ENCODE measurements at places on chromosomes 11 and 22.

GRCh38 chr11:77602381-77603088 lies 12.8 kb downstream of the AQP11 start:
- no peak for DNase-seq
- H3K36me3 ChIP-seq: peaks cover 13% of the 10 kb centered on the region
- no peak overlapping the region for H3K27ac ChIP-seq
- no peaks in the 10 kb centered on the region for H3K4me1 ChIP-seq

GRCh38 chr11:132026746-132027145 lies 656.3 kb downstream of the NTM start:
- no peaks in the 10 kb centered on the region for H3K4me1 ChIP-seq
- no peak overlapping the region for H3K27ac ChIP-seq
- no peak for DNase-seq
- no peaks in the 10 kb centered on the region for H3K27me3 ChIP-seq

- peak overlapping the region; percentile 7 for H3K27ac ChIP-seq
- no peaks in the 10 kb centered on the region for H3K27me3 ChIP-seq
- H3K4me1 ChIP-seq: peaks cover 27% of the 10 kb centered on the region
- no peak for DNase-seq
- H3K4me3 ChIP-seq: no peak overlapping the region
- H3K36me3 ChIP-seq: no peaks in the 10 kb centered on the region
These were observed 4.6 kb downstream of the TMEM9B start for GRCh38 chr11:8959546-8960166.

GRCh38 chr11:76791861-76792260 lies 8.7 kb downstream of the TSKU start:
- H3K4me1 ChIP-seq: peaks cover 100% of the 10 kb centered on the region
- no peaks in the 10 kb centered on the region for H3K36me3 ChIP-seq

GRCh38 chr22:30423301-30423958 lies 2.1 kb upstream of the MTFP1 start:
- H3K4me1 ChIP-seq: peaks cover 42% of the 10 kb centered on the region
- peak overlapping the region; percentile 56 for H3K4me3 ChIP-seq
- H3K27me3 ChIP-seq: no peaks in the 10 kb centered on the region
- DNase-seq: peak; percentile 93
- H3K27ac ChIP-seq: peak overlapping the region; percentile 94
- H3K36me3 ChIP-seq: no peaks in the 10 kb centered on the region

GRCh38 chr11:22702031-22702430 lies 35.6 kb downstream of the GAS2 start:
- H3K4me3 ChIP-seq: no peak overlapping the region
- H3K27me3 ChIP-seq: no peaks in the 10 kb centered on the region
- no peak for DNase-seq

DNA sequence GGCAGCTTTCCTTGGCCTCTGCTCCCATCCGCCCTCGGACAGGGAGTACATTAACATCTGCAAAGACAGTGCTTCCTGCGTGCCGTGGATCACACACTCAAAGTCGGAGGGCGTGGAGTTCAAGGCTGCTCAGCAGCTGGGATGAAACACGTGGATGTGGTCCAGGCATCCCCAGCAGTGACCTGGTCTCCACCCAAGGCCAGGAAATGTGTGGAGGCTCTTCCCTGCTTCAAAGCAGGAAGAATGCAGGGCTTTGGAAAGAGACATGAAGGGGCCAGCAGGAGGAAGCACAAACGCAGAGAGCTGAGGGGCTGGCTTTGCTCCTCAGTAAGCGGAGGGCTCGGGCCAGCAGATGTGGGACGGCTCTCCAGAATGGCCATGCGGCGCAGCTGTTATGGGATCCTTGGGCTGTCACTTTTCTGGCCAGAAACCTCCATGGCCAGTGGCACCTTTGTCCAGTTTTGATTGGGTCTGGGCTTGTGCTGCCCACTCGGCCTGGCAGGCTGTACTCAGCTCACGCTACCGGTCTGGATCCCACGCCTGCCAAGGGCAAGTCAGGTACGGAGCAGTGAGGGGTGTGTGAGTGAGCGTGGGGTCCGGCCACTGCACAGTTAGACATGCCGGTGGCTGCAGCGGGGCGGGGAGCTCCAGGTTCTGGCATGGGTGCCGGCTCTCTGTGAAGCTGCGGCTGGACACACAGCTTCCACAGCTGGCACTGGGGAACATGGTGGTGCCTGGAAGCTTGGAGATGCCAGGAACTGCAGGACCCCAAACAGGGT lies 438.0 kb downstream of the TBC1D22A start:
- DNase-seq: peak; percentile 83
- no peaks in the 10 kb centered on the region for H3K4me1 ChIP-seq
- H3K36me3 ChIP-seq: no peaks in the 10 kb centered on the region
- no peak overlapping the region for H3K4me3 ChIP-seq

DNA sequence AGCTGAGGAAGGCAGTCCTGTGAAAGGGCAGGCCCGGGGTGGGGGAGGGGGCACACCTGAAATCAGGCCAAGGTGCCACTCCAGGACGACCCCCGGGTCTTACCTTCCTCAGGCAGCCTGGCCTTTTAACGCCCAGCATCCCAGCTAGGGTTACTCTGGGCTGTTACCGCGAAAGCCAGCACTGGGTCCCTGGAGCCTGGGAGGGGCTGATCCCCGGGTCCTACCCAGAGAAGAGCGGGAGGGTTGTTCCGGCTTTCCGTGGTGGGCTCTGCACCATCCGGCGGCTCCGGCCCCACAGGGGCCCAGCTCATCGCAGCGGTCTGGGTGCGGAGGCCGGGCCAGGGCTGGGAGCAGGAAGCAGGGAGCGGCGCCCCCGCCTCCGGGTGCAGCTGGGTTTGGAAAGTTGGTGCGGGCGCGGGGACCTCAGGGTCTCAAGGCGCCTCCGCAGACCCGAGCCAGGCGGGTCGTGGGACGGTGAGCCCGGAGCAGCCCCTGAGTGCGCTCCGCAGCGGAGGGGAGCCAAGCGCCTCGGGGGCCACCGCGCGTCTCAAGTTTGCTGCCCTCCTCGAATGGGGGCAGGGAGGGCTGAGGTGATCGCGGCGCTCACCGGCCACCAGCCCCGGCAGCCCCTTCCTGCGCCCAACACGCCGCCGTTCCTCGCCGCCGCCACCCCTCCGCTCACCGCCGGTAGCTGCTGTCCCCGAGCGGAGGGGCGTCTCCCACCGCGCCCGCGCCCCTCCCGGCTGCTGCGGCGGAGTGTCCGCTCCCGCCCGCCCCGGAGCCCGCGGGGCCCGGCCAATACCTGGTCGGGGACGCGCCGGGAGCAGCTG lies 831 bp downstream of the CHST1 start:
- no peak for DNase-seq
- H3K27me3 ChIP-seq: no peaks in the 10 kb centered on the region
- H3K4me3 ChIP-seq: peak overlapping the region; percentile 60
- H3K27ac ChIP-seq: peak overlapping the region; percentile 64
- peaks cover 25% of the 10 kb centered on the region for H3K4me1 ChIP-seq
- H3K36me3 ChIP-seq: no peaks in the 10 kb centered on the region

DNA sequence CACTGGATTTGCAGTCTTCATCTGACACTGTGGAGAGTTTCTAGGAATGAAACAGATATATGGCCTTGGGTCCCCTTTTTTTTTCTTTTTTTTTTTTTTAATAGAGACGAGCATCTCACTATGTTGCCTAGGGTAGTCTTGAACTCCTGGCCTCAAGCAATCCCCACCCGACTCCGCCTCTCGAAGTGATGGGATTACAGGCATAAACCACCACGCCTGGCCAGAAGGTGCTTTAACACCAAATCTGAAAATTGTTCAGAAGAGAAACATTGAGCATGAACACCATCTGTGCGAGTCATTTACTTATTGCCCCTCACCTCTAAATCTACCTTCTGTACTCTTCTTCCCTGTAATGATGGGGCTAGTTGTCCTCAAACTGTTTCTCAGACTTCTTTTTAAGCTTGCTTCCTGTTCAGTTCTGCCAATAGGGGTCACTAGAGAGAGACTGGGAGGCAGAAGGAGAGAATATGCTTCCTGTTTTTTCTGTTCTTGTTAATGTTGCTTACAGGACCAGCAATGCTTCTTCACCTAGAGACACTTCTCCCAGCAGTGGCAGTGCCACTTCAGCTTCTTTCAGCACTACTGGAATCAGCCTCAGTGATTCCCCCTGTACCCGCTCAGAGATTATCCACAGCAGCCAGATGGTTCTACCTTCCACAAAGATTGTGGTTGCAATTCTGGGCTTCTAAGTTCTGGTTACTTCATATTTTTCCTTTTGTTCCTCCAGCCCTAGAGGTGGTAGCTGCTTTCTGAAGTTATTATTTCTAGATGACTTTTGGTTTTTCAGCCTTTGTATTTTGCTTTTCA lies 20.8 kb upstream of the ZBED5 start:
- no peak for DNase-seq
- no peaks in the 10 kb centered on the region for H3K36me3 ChIP-seq
- no peaks in the 10 kb centered on the region for H3K27me3 ChIP-seq
- peaks cover 5% of the 10 kb centered on the region for H3K4me1 ChIP-seq
- no peak overlapping the region for H3K27ac ChIP-seq

GRCh38 chr11:46845440-46845739 lies 690 bp downstream of the CKAP5 start:
- no peak for DNase-seq
- H3K27me3 ChIP-seq: no peaks in the 10 kb centered on the region
- peak overlapping the region; percentile 37 for H3K27ac ChIP-seq
- peaks cover 18% of the 10 kb centered on the region for H3K4me1 ChIP-seq

GRCh38 chr11:34214961-34215805 lies 109.8 kb downstream of the NAT10 start:
- no peak for DNase-seq
- peaks cover 7% of the 10 kb centered on the region for H3K4me1 ChIP-seq
- H3K4me3 ChIP-seq: no peak overlapping the region
- no peaks in the 10 kb centered on the region for H3K36me3 ChIP-seq
- no peak overlapping the region for H3K27ac ChIP-seq
- H3K27me3 ChIP-seq: no peaks in the 10 kb centered on the region

- no peak overlapping the region for H3K27ac ChIP-seq
- H3K27me3 ChIP-seq: no peaks in the 10 kb centered on the region
- H3K4me3 ChIP-seq: no peak overlapping the region
- no peaks in the 10 kb centered on the region for H3K4me1 ChIP-seq
These were observed 193.0 kb downstream of the MSANTD4 start for GRCh38 chr11:105829084-105829483.

DNA sequence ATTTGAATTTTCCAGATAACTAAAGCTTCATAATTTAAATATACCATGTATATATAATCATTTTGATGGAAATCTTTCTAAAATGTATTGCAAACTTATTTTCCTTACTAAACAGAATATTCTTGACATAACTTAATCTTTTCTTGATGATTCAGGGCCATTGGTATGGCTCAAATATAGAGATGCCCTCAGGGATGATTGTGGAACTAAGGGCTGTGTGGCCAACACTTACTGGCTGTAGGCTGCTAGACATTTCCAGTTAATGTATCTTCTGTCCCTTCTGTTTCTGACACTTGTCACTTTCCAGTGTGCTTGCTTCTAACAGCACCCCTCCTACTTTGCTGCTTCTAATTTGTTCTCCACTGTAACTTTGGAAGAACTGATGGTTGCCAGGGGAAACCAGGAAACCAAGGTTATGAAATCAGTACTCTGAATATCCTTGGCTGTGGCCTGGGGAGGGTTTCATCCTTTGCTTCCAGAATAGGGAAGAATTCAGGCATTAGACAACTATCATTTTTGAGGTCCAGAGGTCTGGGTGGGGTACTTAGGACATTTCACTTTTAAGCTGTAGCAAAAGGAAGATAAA lies 697.2 kb downstream of the ETS1 start:
- no peaks in the 10 kb centered on the region for H3K27me3 ChIP-seq
- no peak for DNase-seq
- H3K27ac ChIP-seq: no peak overlapping the region
- H3K4me3 ChIP-seq: no peak overlapping the region

GRCh38 chr11:21615955-21616371 lies 576.9 kb upstream of the ANO5 start:
- no peaks in the 10 kb centered on the region for H3K4me1 ChIP-seq
- H3K4me3 ChIP-seq: no peak overlapping the region
- no peak overlapping the region for H3K27ac ChIP-seq
- H3K36me3 ChIP-seq: no peaks in the 10 kb centered on the region
- H3K27me3 ChIP-seq: no peaks in the 10 kb centered on the region
- DNase-seq: no peak

DNA sequence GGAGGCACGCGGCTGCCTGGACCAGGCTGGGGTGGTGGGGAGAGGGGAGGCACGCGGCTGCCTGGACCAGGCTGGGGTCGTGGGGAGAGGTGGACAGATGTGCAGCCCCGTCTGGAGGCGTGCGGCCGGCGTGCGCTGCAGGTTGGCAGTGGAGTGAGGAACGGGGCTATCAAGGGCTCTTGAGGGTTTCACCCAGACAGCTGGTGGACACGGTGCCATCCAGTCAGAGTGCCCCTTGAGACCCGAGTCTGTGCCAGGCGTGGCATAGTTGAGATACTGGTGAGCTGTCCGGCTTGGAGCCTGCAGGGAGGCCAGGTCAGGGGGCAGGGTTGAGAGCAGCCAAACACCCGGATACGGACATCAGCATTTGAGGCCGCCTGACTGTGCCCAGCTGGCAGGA lies 1.5 kb upstream of the GRAMD4 start:
- H3K4me3 ChIP-seq: no peak overlapping the region
- H3K36me3 ChIP-seq: no peaks in the 10 kb centered on the region
- no peaks in the 10 kb centered on the region for H3K27me3 ChIP-seq
- no peak overlapping the region for H3K27ac ChIP-seq

- DNase-seq: no peak
- H3K36me3 ChIP-seq: no peaks in the 10 kb centered on the region
- no peak overlapping the region for H3K4me3 ChIP-seq
- H3K4me1 ChIP-seq: no peaks in the 10 kb centered on the region
These were observed 9.4 kb upstream of the SOX6 start for GRCh38 chr11:16365581-16366228.

- peaks cover 23% of the 10 kb centered on the region for H3K4me1 ChIP-seq
- no peak for DNase-seq
- no peaks in the 10 kb centered on the region for H3K27me3 ChIP-seq
- no peaks in the 10 kb centered on the region for H3K36me3 ChIP-seq
- H3K4me3 ChIP-seq: peak within 1 kb of the TSS; percentile 75
These were observed at the start of gene CBL for GRCh38 chr11:119205574-119206510. Gene CBL, plus strand, starts transcription at chr11:119206339. Its CDS starts 79 bp downstream, at chr11:119206418.

GRCh38 chr11:35138943-35139721 lies at the start of gene CD44:
Gene CD44, plus strand, starts transcription at chr11:35139171. Its CDS starts 133 bp downstream, at chr11:35139304.
- H3K27me3 ChIP-seq: no peaks in the 10 kb centered on the region
- no peak for DNase-seq
- H3K4me3 ChIP-seq: peak within 1 kb of the TSS; percentile 93
- peaks cover 54% of the 10 kb centered on the region for H3K4me1 ChIP-seq
- H3K36me3 ChIP-seq: no peaks in the 10 kb centered on the region
- peak within 1 kb of the TSS; percentile 96 for H3K27ac ChIP-seq

DNA sequence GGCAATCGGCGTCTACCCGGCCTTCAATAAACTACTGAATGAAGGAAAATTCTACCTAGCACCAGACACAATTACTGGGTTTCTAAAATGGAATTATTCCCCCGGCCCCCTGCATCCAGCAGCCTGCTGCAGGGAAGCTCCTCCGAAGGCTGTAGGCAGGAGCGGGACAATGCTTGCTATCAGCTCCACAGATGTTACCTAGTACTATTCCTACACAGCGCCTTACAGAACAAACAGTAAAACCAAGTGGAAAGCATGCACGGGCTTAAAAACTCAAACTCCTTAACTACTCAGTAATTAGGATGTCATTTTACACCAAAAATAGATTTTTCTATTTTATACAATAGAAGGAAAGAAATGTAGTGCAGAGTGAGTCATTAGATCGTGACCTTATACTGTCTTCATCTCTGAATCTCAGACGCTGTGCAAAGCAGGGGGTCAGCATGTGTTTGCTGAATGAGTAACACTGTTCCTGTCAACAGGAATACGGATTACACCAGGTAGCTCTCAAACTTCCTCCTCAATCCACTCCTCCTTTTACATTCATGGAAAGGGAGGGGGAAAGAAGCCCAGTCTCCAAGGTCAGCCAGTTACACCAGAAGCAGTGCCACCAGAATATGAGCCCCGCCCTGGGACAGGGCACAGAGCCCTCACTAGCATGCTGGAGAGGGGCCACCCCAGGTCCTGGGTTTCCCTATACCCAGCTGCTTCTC lies 74.9 kb downstream of the PACSIN2 start:
- H3K27me3 ChIP-seq: no peaks in the 10 kb centered on the region
- peak overlapping the region; percentile 63 for H3K27ac ChIP-seq
- no peaks in the 10 kb centered on the region for H3K36me3 ChIP-seq
- H3K4me1 ChIP-seq: peaks cover 76% of the 10 kb centered on the region

Data from vagina (tissue), 2 donors.